Nucleus accumbens (tissue), 56 donors: ENCODE measurements at places on chromosomes 2 and 18.

DNA sequence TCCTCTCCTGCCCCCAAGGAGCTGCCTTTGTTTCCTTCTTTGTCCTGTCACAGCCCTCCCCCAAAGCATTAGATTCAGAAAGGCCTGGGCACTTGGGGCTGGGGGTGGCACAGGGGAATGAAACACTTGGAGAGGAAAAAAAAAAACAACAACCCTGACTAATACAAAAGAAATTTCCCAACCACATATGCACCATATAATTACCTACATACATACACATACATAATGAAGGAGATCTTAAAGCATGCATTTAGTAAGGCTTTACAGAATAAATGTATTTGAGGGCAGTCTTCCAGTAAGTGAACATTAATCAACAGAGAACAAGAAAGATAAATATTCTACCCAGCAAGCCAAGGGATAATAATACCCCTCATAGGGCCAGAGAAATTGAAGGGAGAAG lies 70.0 kb upstream of the PPP1CB start:
- DNase-seq: no peak

DNA sequence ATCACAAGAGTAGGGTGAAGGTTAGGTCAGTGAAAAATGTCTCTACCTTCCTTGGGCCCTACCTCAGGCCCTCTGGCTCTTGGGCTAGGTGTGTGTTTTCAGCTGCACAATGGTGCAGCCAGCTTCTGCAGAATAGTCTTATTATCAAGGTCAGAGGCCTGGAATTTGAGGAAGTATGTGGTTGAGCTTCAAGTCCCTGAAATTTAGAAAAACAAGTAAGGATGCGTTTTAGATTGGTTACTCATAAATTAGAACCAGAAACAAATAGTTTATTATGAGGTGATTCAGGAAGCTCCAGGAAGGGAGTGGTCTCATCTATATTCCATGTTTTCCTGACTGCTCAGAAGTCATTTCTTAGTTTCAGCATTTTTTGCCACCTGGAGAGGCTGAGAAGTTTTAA lies 204.2 kb upstream of the CELF4 start:
- no peak for DNase-seq

DNA sequence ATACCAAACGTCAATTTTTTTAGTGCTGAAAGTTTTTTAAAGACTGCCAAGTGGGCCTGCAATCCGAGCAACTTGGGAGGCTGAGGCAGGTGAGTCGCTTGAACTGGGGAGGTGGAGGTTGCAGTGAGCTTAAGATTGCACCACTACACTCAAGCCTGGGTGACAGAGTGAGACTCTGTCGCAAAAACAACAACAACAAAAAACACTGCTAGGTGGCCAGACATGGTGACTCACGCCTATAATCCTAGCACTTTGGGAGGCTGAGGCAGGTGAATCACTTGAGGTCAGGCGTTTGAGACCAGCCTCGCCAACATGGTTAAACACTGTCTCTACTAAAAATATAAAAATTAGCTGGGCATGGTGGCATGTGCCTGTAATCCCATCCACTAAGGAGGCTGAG lies 202.8 kb upstream of the COPS8 start:
- DNase-seq: no peak

DNA sequence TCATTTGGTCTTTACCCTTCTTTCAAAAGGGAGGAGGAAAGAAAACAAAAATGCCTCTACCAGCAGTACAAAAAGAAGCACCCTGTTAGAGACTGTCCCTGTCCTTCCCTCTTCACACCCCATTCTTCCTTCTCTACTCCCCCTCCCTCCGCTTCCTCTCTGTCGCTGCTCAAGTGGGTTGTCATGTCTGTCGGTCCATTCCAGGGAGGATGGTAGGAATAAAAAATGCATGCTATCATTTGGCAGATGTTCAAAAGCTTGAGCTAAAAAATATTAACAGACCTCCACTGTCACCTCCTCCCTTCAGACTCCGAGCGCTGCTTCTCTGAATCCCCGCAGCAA lies 482.0 kb downstream of the BCL11A start:
- no peak for DNase-seq
